Activated T-helper 9 cell treated with anti-CD3 and anti-CD28 coated beads, Interleukin-2, amount 50 U/mL, for 16 hours (primary cell): ENCODE measurements at places on chromosomes 12 and 14.
A peak's percentile ranks its signal among the peaks of the same experiment; 100 is the strongest.

GRCh38 chr14:80055667-80056496 is 155.4 kb downstream of the DIO2 start:
- no peak for DNase-seq

DNA sequence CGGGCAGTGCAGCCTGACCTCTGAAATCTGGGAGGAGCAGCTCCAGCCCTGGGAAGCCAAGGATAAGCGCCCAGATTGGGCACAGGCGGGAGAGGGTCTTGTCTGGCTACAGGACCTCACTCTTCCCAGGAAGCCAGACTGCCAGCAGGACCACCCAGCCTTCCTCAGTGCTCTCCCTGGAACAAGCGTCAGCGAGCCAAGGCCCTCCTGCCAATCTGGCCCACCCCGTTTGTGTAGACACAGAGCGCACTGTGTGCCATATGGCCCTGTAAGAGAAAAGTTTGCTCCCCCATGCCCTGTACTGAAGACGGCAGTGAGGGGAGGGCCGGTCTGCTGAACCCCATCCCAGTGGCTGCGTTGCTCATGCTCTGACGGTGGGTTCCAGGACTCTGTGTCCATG is 1.2 kb upstream of the C14orf180 start:
- DNase-seq, result no peak

DNA sequence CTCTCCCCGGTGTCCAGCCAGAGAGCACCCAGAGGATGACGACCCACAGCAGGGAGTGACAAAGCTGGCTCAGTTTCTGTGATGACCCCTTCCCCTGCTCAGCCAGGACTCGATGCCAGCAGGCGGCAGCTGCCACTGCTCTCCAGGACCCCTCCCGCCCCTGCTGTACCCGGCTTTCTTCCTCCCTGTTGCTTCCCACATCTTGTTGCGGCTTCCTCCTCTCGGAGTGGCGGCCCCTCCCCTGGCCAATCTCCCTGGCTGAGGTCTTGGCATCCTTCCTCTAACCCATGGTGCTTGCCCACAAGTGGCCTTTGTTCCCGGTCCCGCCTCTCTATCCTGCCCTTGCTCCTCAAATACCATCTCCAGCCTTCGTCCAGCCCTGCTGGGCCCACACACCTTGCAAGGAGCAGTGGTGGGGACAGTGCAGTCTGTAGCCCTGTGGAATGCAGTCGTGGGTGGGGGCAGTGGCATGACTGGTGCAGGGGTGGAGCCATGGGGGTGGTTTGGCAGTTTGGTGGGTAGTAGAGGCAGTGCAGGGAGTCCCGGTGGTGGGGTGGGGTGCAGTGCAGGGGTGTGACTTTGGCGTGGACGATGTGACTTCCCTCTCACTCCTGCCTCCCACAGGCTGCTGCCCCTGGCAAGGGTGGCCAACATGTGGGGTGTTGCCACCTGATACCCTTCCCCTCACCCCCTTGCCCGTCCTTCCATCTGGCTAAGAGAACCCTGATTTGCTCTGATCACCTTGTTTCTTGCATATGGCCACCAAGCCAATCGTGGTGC is 16.3 kb upstream of the BEGAIN start:
- no peak for DNase-seq

DNA sequence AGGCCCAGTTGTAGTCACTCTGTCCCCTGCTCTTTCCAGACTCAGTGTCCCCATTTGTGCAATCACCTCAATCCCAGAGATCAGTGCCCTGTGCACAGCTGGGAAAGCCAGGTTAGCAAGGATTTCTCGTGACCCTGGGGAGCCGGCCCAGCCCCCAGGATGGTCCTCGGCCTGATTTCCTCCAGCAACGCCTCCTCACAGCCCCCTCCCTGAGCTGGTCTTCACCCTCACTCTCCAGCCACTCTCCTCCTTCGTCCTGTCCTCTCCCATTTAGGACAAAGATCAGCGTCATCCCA is 194.8 kb upstream of the C14orf180 start:
- DNase-seq, result no peak

- DNase-seq, result no peak
Measured at GRCh38 chr14:102785595-102785963, 8.3 kb downstream of the TRAF3 start.

GRCh38 chr12:26513363-26514043 is 318.1 kb downstream of the SSPN start:
- no peak for DNase-seq

- DNase-seq, result peak; percentile 3
Measured at GRCh38 chr12:69688471-69689427, 10.4 kb downstream of the BEST3 start.

- DNase-seq, result no peak
Measured at GRCh38 chr12:4900327-4900726, 9.4 kb upstream of the KCNA1 start.

GRCh38 chr14:57297852-57298251 is 29.1 kb downstream of the AP5M1 start:
- no peak for DNase-seq

DNA sequence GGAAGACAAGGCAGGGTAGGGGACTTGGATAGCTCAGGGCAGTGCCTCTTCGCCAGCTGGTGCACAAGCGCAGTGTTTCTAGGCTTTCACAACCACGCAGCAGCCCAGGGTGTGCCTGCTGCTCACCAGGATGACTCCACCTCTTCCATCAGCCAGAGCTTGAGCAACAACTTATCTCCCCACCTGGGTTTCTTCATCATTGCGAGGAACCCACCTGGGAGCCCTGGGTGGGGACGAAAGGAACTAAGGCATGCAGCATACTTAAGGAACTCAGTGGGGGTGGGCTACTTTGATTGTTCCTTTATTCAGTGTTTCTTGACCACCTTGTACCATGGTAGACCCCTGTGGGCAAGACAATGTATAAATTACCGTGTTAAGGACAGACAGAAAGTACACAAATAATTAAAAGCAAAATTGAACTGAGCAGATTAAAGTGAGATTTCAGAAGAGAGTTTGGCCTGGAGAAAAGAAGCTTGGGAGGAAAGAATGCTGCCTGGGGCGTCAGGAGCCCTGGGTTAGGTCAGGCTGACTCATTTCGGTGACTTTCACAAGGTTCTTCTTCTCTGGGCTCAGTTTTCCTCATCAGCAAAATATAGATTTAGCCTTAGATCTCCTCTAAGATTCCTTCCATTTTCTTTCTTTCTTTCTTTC is 22.9 kb downstream of the KRT18 start:
- DNase-seq, result no peak

GRCh38 chr14:45633220-45633984 is 380.4 kb upstream of the MIS18BP1 start:
- DNase-seq, result no peak

GRCh38 chr12:120853188-120853587 is 51.0 kb downstream of the SPPL3 start:
- no peak for DNase-seq

- DNase-seq, result no peak
Measured at GRCh38 chr14:101980700-101981099, 16.3 kb downstream of the DYNC1H1 start.

GRCh38 chr12:93130366-93131054 is 201.4 kb upstream of the EEA1 start:
- no peak for DNase-seq

- DNase-seq, result no peak
Measured at GRCh38 chr12:69676257-69677012, 22.7 kb downstream of the BEST3 start.

- DNase-seq, result no peak
Measured at GRCh38 chr12:108009442-108010070, 119.5 kb upstream of the WSCD2 start.

DNA sequence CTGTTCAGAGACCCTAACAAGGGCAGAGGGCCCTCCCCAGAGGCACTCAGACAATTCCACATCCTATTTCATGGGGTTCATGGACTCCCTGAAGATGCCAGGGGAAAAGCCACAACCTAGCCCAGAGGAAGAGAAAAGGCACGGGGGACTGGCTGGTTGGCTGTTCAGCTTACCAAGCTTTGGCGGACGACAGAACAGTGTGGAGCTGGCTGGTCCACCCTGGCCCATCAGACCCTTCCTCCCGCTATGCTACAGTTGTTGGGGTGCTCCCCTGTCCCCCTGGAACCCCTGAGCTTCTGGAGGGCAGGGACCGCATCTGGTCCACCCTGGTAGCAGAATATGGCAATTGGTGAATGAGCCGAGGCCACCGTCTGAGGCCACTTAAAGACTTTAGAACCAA is 6.3 kb downstream of the TESC start:
- no peak for DNase-seq

DNA sequence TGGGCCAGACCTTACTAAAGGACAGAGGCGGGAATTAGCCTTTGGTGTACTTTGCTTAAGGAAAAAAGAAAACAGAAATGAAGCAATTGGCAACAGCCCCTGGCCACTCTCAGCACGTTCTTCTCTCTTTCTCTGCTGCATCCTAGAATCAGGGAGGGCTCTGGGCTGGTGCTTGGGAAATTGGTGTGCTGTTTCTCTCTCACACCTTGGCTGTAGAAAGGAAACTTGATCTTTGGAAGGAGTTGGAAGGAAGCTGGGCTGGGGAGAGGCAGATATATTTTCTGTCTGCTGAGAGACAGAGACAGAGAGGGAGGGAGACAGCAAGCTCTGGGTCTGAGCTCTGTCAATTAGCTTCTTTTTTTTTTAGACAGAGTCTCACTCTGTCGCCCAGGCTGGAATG is 27.4 kb downstream of the NOS1 start:
- no peak for DNase-seq

GRCh38 chr14:30243805-30244204 is 315.2 kb upstream of the G2E3 start:
- DNase-seq, result no peak

DNA sequence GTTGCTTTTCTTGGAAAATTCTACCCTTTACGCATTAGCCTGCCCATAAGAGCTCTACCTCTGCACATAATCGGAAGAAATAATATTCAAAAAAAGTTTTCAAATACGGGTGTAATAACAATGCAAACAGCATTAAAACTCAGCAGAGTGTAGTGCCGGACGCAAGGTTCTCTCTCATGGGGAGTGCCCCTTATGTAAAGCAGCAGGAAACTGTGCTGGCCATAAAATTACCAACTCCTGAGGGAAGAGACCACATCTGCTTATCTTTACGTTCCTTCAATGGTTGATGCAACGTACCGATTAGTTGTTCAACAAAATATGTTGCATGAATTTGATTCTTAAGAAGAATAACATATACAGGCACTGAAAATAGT is 118.7 kb upstream of the TMCC3 start:
- DNase-seq, result no peak

- no peak for DNase-seq
Measured at GRCh38 chr12:105640761-105641160, 310.3 kb downstream of the C12orf75 start.

DNA sequence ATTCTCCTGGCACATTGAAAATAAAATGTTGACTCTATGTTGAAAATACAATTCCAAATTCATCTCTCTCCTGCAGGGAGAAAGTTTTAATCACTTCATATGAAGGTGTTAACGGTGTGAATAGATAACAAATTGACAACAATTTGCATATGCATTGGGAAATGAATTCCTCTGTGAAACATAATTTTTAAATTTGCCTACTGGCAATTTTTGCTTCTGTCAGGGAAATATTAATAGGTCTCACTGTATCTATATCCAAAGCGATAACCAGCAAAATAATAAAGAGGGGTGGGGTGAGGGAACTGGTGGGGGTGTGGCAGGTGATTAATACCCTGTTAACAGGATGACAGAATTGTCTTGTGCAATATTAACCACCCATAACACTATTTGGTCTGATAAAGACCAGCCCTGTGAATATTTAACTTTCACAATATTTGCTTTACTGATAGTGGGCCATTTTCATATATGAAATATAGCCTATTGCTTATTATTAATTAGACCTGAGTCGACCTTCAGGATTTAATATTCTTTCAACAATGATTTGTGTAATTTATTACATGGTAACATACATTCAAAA is 239.0 kb upstream of the SSTR1 start:
- DNase-seq, result no peak

- DNase-seq, result no peak
Measured at GRCh38 chr12:40827683-40828592, 135.7 kb downstream of the CNTN1 start.
